ENCODE measurements at places on chromosomes 7 and 10.
A peak's percentile ranks its signal among the peaks of the same experiment; 100 is the strongest.

DNA sequence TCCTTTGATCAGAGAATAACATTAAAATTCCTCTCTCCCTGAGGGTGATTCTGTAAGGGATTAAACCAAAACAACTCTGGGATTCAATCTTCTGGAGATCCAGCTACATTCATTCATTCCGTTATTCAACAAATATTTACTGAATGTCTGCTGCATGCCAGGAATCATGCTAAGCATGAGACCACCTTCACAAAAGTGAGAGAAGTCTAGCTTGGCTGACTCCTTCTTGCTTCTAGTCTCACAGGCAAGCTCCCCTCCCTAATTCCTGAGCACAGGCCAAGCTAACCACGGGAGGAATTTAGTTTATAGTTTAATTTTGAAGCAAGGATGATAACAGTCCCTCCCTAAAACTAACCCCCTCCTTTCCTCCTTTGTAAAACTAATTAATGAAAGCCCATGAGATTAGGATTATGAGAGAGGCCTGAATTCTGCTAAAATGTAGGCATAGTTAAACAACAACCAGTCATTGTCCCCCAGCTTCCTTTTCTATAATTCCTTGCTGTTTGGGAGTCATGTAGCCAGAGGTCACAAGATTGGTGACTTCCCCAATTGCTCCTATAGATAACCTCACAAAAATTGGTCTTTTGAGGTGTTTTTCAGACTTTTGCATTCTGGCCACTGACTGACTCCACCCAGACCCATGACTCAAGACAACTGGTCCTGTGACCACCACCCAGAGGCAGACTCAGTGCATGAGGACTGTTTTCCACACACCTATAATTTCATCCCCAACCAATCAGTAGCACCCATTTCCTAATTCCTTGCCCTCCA is 113.5 kb downstream of the ITGB8 start:
- H3K4me1 ChIP-seq: peaks cover 9% of the 10 kb centered on the region
- no peak for DNase-seq
- H3K36me3 ChIP-seq: no peaks in the 10 kb centered on the region
- peak overlapping the region; percentile 25 for H3K27ac ChIP-seq

- no peaks in the 10 kb centered on the region for H3K36me3 ChIP-seq
- DNase-seq: no peak
- H3K27ac ChIP-seq: no peak overlapping the region
- H3K4me3 ChIP-seq: no peak overlapping the region
These were observed 407.7 kb downstream of the PARD3 start for GRCh38 chr10:34407324-34407805.

- H3K27ac ChIP-seq: no peak overlapping the region
- H3K27me3 ChIP-seq: no peaks in the 10 kb centered on the region
- peaks cover 11% of the 10 kb centered on the region for H3K4me1 ChIP-seq
- no peaks in the 10 kb centered on the region for H3K36me3 ChIP-seq
These were observed 155.0 kb downstream of the PTPRN2 start for GRCh38 chr7:158432369-158433341.

- peaks cover 16% of the 10 kb centered on the region for H3K4me1 ChIP-seq
- no peaks in the 10 kb centered on the region for H3K36me3 ChIP-seq
- no peak overlapping the region for H3K4me3 ChIP-seq
- no peak for DNase-seq
- H3K27me3 ChIP-seq: no peaks in the 10 kb centered on the region
These were observed 154.3 kb upstream of the LAMB4 start for GRCh38 chr7:108284349-108285002.

DNA sequence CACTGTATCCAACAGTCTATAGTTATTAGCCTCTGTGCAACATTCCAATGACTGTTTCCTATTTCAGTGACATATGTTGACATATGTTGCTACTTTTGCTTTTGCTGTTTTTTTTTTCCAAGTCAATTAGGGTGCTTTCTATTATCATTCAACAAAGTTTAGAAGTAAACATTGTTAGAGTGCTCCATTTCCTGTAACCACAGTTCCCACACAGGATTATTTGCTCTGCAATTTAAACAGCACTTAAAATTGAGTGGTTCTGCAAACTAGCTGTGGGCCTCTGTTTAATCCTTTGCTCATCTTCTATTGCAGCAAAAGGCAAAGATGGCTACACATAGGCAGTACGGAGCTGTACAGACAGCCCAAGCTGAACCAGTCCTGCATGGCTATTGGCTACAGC is 46.5 kb upstream of the PTN start:
- no peaks in the 10 kb centered on the region for H3K27me3 ChIP-seq
- H3K36me3 ChIP-seq: no peaks in the 10 kb centered on the region
- DNase-seq: no peak

DNA sequence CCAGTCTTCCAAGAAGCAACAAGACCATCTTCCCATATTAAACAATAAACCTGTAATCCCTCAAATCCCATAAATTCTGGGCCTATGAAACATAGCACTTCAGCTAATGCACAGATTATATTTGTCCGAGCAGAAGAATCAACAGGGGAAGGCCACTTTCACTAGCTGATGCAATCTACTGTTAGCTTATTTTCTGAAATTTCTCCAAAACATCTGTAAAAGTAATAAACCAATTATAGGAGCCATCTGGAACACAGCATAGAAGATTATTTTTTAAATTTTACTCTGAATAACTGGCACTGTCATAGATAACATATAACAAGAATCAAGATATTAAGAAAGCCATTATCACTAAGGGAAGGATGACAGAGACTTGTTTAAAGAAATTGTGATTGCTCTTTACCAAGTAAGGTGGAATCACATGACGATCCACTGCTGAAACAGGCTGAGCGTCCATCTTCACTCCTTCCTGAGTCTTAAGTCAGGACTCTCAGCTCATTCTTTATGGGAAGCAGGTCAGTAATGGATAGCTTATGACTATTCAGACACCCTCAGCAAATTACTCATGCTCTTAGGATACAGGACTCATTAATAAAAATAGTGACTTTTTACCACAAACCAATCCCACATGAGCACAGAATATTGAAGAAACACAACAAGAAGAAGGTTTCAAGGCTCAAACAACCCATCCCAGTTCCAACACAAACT is 719.5 kb downstream of the XPNPEP1 start:
- H3K36me3 ChIP-seq: no peaks in the 10 kb centered on the region
- H3K27me3 ChIP-seq: no peaks in the 10 kb centered on the region
- DNase-seq: no peak
- H3K4me1 ChIP-seq: no peaks in the 10 kb centered on the region
- no peak overlapping the region for H3K4me3 ChIP-seq

DNA sequence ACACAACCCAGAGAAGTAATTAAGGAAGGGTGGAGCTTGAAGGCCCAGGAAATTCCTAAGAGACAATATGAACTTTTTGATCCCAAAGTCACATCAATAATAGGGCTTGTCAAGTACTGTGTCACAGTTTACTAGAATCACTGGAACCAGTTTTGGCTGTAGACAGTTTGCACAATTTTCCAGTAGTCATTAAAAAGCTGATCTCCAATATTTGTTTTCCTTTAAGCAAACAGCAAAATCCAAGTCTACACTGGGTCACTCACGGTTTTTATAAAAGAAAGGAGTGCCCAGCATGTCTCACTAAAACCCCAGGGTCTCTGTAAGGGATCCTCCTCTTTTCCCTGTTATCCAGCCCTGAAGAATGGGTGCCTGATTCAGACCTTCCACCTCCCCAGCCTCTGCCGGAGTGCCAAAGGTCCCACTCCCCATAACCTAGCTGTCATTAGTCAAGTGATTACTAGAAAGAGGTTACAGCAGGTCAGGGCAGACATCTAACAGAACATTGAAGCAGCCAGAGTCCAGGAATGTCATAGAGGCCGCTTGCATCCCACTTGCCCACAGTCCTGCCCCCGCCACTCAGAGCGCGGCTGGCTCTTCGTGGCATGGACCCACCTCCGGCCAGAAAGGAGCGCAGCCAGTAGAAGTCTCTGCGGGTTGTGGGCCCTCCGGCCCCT is 552 bp downstream of the SLC25A16 start:
- DNase-seq: no peak
- H3K36me3 ChIP-seq: no peaks in the 10 kb centered on the region
- H3K4me1 ChIP-seq: peaks cover 2% of the 10 kb centered on the region
- H3K27me3 ChIP-seq: no peaks in the 10 kb centered on the region
- H3K4me3 ChIP-seq: peak overlapping the region; percentile 94

DNA sequence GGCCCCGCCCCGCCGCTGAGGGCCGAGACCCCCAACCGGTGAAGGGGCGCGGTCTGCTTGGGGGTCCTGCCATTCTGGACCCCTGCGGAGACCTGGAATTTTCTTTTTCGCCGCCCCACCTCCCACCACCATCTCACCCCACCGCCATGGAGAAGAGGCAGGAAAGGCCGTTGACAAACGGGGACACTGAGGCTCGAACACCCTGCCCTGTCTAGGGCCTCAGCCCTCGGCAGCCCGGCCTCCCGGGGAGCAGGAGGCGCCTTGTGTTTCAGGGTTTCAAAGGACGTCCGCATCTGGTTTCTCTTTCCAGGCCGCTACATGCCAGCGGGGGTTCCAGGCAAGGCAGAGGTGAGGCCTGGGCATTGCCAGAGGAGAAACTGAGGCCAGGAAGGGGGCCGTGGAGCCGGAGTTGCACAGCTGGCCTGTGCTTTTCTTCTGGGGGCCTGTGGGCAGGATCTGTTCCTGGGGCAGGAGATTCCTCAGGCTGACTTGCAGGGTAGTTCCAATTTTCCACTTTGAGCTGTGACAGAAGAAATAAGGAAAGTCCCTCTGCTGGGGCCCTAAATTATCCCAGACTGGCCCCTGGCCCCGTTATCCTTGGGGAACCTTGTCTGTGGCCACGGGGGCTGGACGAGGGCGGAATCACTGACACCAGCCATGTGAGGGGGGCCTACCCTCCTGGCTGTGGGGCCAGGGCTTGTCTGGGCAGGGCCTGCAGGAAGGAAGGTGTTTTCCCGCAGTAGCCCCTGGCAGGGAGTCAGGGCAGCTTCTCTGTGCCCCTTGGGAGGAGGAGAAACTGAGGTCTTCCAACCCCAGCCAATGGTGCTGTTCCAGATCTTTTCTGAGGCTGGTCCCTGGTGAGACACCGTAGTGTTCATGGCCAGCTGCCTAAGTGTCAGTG is 900 bp upstream of the MICALL2 start:
- no peaks in the 10 kb centered on the region for H3K36me3 ChIP-seq
- H3K4me1 ChIP-seq: peaks cover 89% of the 10 kb centered on the region
- H3K27ac ChIP-seq: peak overlapping the region; percentile 96
- peak overlapping the region; percentile 73 for H3K4me3 ChIP-seq
- DNase-seq: no peak

GRCh38 chr10:100520811-100521210 is 1.1 kb upstream of the SEC31B start:
- H3K4me1 ChIP-seq: peaks cover 10% of the 10 kb centered on the region
- H3K27ac ChIP-seq: no peak overlapping the region
- peaks cover 5% of the 10 kb centered on the region for H3K36me3 ChIP-seq
- peaks cover 12% of the 10 kb centered on the region for H3K27me3 ChIP-seq
- H3K4me3 ChIP-seq: no peak overlapping the region

DNA sequence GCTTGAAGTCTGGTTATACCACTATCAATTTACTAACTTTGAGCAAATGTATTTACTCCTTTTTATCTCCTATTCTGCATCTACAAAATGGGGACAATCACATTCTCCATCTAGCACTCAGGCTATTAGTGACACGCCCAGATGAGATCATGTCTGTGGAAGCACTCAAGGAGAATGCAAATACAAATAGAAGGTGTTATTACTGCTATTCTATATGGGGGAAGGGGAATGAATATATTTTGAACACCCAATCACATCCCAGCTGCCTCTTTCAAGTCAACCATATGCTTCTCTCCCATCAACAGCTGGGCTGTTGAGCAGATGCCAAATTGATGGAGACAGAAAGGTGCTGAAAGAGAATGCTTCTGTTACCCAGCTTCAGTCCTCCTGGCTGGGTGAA is 23.5 kb downstream of the SGMS1 start:
- H3K27ac ChIP-seq: no peak overlapping the region
- no peak for DNase-seq
- H3K4me1 ChIP-seq: peaks cover 13% of the 10 kb centered on the region
- no peaks in the 10 kb centered on the region for H3K36me3 ChIP-seq

GRCh38 chr7:80686576-80686975 is 48.1 kb downstream of the CD36 start:
- no peak for DNase-seq
- peaks cover 5% of the 10 kb centered on the region for H3K27me3 ChIP-seq
- no peaks in the 10 kb centered on the region for H3K36me3 ChIP-seq

- H3K27me3 ChIP-seq: no peaks in the 10 kb centered on the region
- peak overlapping the region; percentile 73 for H3K27ac ChIP-seq
- DNase-seq: no peak
- no peaks in the 10 kb centered on the region for H3K36me3 ChIP-seq
- H3K4me1 ChIP-seq: peaks cover 32% of the 10 kb centered on the region
These were observed 17.8 kb downstream of the ESYT2 start for GRCh38 chr7:158811461-158811860.

DNA sequence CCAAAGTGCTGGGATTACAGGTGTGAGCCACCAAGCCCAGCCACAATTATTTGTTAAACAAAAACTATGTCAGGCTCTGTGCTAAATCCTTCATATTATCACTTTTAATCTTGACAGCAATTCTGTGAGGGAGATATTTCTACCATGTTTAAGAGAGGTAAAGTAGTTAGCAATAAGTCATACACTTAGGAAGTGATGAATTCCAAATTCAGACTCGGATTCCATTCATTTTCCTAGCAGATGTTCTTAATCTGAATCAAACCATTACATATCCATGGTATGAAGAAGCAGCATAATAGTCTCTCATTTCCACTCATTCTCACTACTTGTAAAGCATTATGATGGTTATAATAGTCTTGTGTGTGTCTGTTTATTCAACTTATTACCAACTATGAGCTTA is 2.9 kb upstream of the CD36 start:
- H3K27me3 ChIP-seq: no peaks in the 10 kb centered on the region
- no peak overlapping the region for H3K27ac ChIP-seq
- H3K4me3 ChIP-seq: no peak overlapping the region
- no peak for DNase-seq
- no peaks in the 10 kb centered on the region for H3K36me3 ChIP-seq

DNA sequence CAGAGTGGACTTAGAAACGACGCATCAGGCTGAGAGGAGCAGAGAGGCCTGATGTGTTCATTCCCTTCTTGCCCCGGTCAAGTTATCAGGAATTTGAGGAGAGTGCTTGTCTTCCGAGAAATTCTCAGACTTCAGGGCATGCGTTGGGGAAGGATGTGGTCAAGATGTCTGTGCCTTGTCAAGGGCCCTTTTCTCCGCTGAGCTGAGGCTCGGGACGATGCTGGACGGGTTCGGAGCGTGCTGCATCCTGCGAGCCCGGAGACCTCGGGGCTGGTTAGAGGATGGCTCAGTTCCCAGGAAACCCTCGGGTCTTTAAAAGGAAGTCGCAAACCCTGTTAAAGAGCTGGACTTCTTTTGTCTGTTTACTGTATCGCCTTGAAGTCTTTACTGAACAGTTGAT is 325.4 kb downstream of the ADARB2 start:
- H3K36me3 ChIP-seq: no peaks in the 10 kb centered on the region
- DNase-seq: no peak
- H3K27ac ChIP-seq: no peak overlapping the region
- no peaks in the 10 kb centered on the region for H3K4me1 ChIP-seq
- no peaks in the 10 kb centered on the region for H3K27me3 ChIP-seq
- H3K4me3 ChIP-seq: no peak overlapping the region

GRCh38 chr7:124089621-124090020 is 56.8 kb upstream of the TMEM229A start:
- DNase-seq: no peak
- no peak overlapping the region for H3K27ac ChIP-seq
- no peak overlapping the region for H3K4me3 ChIP-seq
- H3K4me1 ChIP-seq: no peaks in the 10 kb centered on the region
